ENCODE measurements at places on chromosomes 16 and 17.

DNA sequence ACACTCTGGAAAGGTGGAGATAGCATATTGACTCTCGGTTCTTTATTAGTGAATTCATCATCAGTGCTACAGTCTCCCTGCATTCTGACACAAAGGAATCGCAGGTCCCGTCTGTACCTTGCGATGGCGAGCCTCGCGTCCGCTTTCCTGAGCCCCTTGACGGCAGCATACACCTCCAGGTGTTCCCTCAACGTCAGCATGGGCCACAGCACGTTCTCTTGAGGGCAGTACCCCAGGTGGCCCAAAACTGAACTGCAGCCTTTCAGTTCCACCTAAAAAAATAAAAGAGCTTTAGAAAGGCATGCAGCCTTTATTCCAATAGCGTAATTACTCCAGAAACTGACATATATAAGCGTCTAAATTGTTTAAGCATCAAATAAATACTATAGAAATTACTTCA is 24.2 kb upstream of the ABCA9 start:
- no peak for DNase-seq

- DNase-seq: no peak
Measured at GRCh38 chr17:39923230-39923629, 4.2 kb downstream of the ORMDL3 start.

GRCh38 chr17:81906476-81907218 is 4.6 kb downstream of the PCYT2 start:
- DNase-seq: no peak

GRCh38 chr16:6698548-6698947 is 634.1 kb upstream of the RBFOX1 start:
- DNase-seq: no peak

DNA sequence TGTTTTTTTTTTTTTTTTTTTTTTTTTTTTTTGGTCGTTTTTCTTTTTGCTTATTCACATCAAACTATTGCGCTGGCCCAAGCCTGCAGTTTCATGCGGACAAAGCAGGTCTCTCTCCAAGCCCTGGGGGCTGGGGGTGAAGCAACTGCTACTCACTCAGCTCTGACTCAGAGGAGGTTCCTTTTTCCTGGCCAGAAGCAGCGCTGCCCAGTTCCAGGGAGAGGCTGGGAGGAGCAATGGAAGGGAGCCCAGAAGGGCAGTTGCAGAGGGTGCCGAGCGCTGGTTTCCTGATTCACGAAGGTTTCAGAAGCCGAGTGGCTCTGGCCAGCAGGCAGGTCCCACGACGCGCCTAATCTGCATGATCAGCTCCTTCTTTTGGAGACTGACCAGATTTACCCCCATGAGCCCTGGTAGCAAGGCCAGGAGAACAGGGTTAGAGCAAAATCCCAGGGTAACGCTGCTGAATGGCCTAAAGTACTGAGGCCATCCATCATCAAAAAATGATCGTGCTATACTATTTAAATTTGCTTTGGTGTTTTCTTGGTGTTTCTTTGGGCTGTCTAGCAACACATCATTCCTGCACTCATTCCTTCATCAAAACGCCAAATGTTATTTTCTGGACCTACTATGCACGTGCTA is 144.7 kb upstream of the SOX9 start:
- DNase-seq: no peak

DNA sequence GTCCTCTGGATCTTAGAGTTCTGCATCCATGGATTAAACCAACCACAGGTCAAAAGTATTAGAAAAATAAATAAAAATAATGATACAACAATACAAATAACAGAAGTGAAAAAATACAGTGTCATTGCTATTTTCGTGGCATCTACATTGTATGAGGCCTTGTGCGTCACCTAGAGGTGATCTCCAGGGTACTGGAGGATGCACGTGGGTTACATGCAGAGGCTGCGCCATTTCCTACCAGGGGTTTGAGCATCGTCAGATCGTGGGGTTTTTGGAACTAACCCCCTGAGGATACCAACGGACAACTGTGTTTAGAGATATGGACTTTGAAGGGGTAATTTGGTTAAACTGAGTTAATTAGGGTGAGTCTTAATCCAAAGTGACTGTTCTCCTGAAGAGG is 224.7 kb downstream of the ENGASE start:
- no peak for DNase-seq

GRCh38 chr17:80760511-80760911 is 215.9 kb downstream of the RPTOR start:
- DNase-seq: no peak

- no peak for DNase-seq
Measured at GRCh38 chr16:13041646-13042290, 140.4 kb downstream of the SHISA9 start.

DNA sequence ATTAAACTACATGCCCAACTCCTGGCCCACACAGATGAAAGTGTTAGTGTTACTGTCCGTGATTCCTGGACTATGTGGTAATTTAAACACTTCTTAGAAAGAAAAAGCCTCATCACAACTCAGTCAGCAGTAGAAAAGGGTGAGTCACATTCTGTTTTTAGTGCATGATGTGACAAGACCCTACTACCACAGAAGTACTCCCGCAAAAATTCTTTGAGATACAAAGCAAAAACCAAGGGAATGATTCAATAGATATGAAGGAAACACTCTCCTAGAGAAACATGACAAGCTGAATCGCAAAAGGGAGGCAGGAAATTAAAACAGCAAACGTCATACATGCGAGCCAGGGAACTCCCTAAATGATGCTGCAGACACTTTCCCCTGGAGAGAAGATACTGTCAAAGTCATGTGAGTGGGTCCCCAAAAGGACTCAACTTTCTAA is 14.4 kb downstream of the SNN start:
- no peak for DNase-seq

Measured in stimulated activated CD4-positive, alpha-beta T cell treated with anti-CD3 and anti-CD28 coated beads, Interleukin-2, amount 100 ng/mL, for 48 hours (primary cell).